ENCODE measurements at places on chromosomes 4 and X. TPM values are rescaled to one million over a fixed set of nuclear protein-coding genes. Genes with fewer than 3 reads are reported as not detected.

DIPK2B gene
- total RNA-seq: not detected

MSX1 gene
- total RNA-seq: 0.08 TPM

DUSP21 gene
- total RNA-seq: not detected

CLDN22 gene
- not detected for total RNA-seq

FAM47A gene
- total RNA-seq: not detected

HS6ST2 gene
- 0.38 TPM for total RNA-seq

ARHGAP24 gene
- 2.1 TPM for total RNA-seq

SPIN3 gene
- total RNA-seq: 1.9 TPM

ZIC3 gene
- 0.04 TPM for total RNA-seq

FIP1L1 gene
- 29.8 TPM for total RNA-seq

MAML3 gene
- total RNA-seq: 0.27 TPM

IL9R gene
- not detected for total RNA-seq

FAM149A gene
- not detected for total RNA-seq

BRS3 gene
- not detected for total RNA-seq

GLUD2 gene
- 0.23 TPM for total RNA-seq

GRPEL1 gene
- 45.0 TPM for total RNA-seq

ADGRL3 gene
- under 0.01 TPM for total RNA-seq

NLGN3 gene
- total RNA-seq: not detected

DDIT4L gene
- total RNA-seq: not detected

MAGEA9B gene
- not detected for total RNA-seq

PGM2 gene
- total RNA-seq: 34.6 TPM

MMRN1 gene
- total RNA-seq: not detected

PLP2 gene
- 89.8 TPM for total RNA-seq

PTTG2 gene
- total RNA-seq: not detected

PF4V1 gene
- total RNA-seq: not detected

PRRG3 gene
- not detected for total RNA-seq

GPR34 gene
- total RNA-seq: not detected

XG gene
- total RNA-seq: 11.8 TPM

GAGE12H gene
- not detected for total RNA-seq

RASL11B gene
- total RNA-seq: 1.6 TPM

TNMD gene
- total RNA-seq: not detected

ERCC6L gene
- 2.2 TPM for total RNA-seq

MORF4L2 gene
- total RNA-seq: 284 TPM

GAGE12F gene
- total RNA-seq: not detected

CDKL5 gene
- total RNA-seq: 0.84 TPM

MND1 gene
- total RNA-seq: 17.0 TPM

F8A3 gene
- total RNA-seq: 1.1 TPM

TXK gene
- total RNA-seq: not detected

SUPT20HL1 gene
- total RNA-seq: not detected

TRPC3 gene
- total RNA-seq: not detected

SAGE1 gene
- not detected for total RNA-seq

SOWAHD gene
- not detected for total RNA-seq

VEGFD gene
- total RNA-seq: not detected

NXF2 gene
- total RNA-seq: not detected

QRFPR gene
- 3.5 TPM for total RNA-seq

CENPVL3 gene
- total RNA-seq: 0.08 TPM

NAP1L3 gene
- not detected for total RNA-seq

STBD1 gene
- 3.4 TPM for total RNA-seq

Measured in hair follicular keratinocyte (primary cell).